K562 (cell line): ENCODE measurements at places on chromosomes 1 and 21. TPM values are rescaled to one million over a fixed set of nuclear protein-coding genes. Genes with fewer than 3 reads are reported as not detected.

The INSRR gene
- total RNA-seq = 0.18 TPM in 2 replicates

GRCh38 chr1:3910049-3910731 lies 10.1 kb upstream of the C1orf174 start:
- DNase-seq = no peak

DNA sequence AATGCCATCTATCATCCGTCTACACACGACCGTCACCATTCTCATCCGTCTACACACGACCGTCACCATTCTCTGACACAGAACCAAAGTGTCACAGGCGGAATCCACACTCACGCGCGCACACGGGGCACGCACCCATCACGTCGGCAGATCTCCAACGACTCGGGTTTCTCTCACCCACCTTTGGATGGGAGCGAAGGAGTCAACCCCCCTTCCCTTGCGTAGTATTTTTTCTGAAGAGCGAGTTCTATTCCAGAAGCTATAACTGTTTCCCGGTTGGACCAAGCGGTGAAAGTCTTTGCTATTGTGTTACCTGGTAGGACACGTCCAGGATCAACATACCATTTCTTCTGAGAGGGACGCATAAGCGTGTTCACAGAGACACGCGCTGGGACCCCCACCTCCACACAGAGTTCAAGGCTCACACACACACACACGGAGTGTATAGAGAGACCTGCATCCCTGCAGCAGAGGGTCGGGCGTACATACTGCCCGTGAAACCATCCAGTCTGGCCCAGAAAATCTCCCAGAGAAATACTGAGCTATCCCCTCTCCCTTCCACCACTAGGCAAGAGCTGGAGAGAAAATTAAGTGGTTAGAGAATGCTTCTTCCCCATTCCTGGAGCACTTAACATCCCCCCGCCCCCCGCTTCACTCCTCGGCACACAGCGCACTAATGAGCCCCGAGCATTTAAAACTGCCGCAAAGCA lies 741 bp downstream of the DUSP10 start:
- DNase-seq = peak; percentile 31

DNA sequence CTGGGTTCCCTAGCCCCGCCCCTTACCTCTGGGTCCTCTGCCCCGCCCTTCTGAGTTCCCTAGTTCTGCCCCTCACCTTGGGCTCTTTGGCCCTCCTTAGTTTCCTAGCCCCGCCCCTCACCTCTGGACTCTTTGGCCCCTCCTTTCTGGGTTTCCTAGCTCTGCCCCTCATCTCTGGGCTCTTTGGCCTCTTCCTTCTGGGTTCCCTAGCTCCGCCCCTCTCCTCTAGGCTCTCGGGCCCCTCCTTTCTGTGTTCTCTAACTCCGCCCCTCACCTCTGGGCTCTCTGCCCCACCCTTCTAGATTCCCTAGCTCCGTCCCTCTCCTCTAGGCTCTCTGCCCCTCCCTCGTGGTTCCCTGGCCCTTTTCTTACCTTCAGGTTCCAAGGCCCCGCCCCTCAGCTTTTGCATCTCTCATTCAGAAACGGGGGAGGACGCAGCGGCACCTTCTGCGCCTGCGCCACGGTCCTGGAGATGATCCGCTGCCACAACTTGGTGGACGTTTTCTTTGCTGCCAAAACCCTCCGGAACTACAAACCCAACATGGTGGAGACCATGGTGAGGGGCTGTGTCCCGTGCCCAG lies 88.5 kb downstream of the PTPRU start:
- DNase-seq = peak; percentile 95

DNA sequence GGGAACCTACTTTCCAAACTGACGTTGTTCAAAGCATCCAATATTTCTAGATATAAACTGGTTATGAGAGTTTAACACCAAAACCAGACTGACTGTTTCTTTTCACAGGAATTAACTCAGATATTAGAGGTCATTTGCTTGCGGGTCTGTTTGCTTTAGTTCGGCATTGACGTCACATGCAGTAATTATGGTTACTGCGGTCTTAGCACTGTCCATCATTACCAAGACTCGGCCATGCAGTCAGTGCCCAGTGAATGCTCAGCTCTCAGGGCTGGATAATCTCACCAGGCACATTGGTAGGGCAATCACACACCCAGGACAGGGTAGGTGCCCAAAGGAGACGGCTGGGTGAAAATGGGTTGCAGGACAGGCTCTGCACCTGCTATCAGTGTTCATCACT lies 9.9 kb upstream of the F3 start:
- DNase-seq = no peak

DNA sequence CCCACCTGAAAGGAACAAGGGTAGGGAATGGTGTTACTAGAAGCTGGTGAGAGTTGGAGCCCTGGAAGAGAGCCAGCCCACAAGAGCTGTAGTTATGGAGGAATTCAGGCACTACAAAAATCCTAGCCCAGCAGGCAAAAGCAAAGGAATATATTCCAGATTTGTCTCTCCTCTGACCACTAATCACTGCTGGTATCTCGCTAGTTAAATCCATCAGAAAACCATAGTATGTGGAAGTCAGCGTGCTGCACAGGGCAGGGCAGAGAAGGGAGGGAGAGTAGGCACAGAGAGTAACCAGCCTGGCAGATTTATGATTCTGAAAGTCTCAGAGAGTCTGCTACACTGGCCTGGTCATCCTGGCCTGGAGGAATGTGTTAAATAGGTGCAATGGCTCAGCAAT lies 88.6 kb downstream of the SELENOF start:
- no peak for DNase-seq

DNA sequence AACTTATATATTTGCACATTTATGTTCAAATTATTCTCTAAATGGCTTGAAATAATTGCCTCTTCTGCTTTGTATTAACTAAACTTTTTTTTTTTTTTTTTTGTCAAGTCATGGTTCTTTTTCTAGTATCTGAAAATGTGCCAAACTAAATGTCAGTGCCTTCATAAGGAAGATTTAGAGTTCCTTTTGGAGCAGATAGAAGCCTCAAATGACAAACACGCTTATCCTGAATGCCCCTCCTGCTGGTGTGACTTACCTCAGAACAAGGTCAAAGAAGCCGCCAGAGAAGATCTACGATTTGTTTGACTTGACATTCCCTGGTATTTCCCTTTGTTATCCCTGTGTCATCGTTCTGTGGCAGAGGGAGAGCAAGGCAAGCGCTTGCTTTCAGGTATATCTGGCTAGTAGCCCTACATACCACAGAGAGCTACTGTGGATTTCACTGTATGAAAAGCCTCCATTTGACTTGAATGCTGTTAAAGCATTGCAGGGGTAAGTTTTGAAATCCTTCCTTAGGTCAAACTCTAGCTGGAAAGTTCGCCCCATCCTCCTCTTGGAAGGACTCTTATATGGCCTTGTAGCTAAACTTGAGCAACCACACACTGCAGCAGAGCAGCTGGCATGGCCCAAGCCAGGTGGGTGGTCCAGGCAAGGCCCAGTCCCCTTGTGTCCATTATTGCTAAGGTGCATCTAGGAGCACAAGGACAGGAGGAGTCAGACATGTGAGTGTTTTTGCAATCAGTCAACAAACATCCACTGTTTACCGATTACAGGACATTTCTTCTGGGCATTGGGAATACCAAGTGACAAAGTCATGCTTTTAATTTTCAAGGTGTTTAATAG lies 285.4 kb upstream of the USP25 start:
- DNase-seq = no peak

The KRTAP7-1 gene
- not detected in 2 replicates for total RNA-seq

GRCh38 chr1:145927916-145928643 lies 796 bp upstream of the RBM8A start:
- DNase-seq = no peak

The NCAM2 gene
- 52.8 and 54.5 TPM in 2 replicates for total RNA-seq

DNA sequence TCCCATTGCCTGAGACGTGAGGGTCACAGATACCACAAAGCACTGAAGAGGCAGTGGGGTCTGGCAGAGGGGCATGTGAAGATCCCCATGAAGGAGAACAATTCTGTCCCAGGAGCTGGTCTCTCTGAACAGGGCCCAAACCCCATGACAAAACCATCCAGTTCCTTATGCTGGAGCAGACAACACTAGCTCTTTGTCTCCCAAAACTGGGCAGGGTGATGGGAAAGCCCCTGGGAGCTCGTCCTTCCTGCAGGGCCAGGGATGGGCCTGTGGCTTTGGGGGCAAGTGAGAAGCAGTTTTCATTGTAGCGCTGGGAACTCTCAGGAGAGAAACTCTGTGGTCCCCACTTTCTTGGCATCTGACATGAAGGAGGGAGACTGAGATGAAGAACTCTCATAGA lies 8.8 kb downstream of the ETV3L start:
- DNase-seq = no peak

The SH2D5 gene
- total RNA-seq = 0.11 TPM in 1 of 2 replicates, not detected in the other

- peak; percentile 84 for DNase-seq
Measured at GRCh38 chr1:21216835-21217811, 40.4 kb upstream of the EIF4G3 start.

The LDLRAD2 gene
- total RNA-seq = not detected in 2 replicates

- no peak for DNase-seq
Measured at GRCh38 chr1:110774398-110774797, 98.5 kb upstream of the CD53 start.

DNA sequence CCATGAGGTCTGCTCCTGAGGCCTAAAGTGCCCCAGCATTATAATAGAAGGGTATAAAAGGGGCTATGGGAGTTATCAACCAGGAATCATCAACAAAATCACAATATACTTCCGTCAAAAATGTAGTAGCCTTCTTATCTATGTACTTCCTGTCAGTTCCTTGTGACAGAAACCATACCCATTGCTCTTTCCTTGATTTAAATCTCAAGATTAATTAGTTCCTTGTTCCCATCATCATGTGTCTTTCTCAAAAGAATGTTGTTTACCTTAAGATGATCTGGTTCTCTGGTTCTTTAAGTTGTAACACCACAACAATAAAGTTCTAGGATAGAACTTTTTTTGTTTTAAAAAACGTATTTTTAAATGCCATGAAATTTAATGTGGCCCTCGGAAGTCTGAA lies 833.3 kb downstream of the LTN1 start:
- no peak for DNase-seq

- DNase-seq = no peak
Measured at GRCh38 chr1:226441629-226442028, 33.7 kb upstream of the PARP1 start.

- peak; percentile 52 for DNase-seq
Measured at GRCh38 chr1:88608139-88608943, 75.7 kb upstream of the PKN2 start.

GRCh38 chr1:161091093-161091492 lies 1.7 kb upstream of the NECTIN4 start:
- DNase-seq = no peak

- no peak for DNase-seq
Measured at GRCh38 chr21:15141261-15141970, 76.6 kb upstream of the NRIP1 start.

The LAD1 gene
- 0.25 and 0.31 TPM in 2 replicates for total RNA-seq

GRCh38 chr1:44806704-44807363 lies at the start of gene DYNLT4:
Gene DYNLT4, minus strand, starts transcription at chr1:44807351. Its CDS starts 683 bp downstream, at chr1:44806668.
- DNase-seq = no peak

- DNase-seq = no peak
Measured at GRCh38 chr1:238141353-238141752, 250.6 kb upstream of the ZP4 start.

- no peak for DNase-seq
Measured at GRCh38 chr1:72280131-72280530, 2.2 kb downstream of the NEGR1 start.

The FMO2 gene
- 0.22 TPM in 1 of 2 replicates, not detected in the other for total RNA-seq

GRCh38 chr1:243291292-243291691 lies 35.5 kb downstream of the SDCCAG8 start:
- no peak for DNase-seq

The IFI44L gene
- total RNA-seq = 0.18 and 0.22 TPM in 2 replicates

DNA sequence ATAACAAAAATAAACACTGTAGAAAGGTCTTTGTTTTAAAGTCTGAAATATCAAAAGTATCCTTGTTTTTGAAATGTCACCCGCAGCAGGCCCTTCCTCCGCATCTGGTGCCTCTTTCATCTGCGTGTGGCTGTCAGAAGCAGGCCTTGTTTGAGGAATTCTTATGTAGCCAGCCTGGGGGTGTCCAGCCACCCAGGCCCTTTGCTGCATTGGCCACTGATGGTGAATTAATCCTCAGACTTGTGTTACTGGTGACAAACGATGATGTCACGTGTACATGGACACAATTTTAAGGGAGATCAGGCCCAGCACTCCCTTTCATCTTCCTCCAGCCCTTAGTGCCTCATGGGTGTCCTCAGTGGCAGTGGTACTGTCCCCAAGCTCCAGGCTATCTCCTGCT lies 208.0 kb upstream of the GALNT2 start:
- no peak for DNase-seq

DNA sequence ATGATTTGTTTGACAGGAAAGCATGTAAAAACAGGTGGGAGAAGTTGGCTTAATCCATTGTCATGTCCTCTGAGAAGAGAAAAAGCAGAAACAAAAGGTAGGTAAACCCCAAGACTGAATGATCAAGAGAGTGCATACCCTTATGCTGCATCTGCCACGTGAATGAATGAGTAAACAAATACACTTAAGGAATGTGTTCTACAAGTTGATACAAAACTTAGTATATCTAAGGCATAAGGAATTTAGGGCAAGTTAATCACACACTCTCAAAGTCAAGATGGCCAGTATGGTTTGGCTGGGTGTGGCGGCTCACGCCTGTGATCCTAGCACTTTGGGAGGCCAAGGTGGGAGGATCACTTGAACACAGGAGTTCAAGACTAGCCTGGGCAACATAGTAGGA lies 34.2 kb downstream of the HMCN1 start:
- no peak for DNase-seq

DNA sequence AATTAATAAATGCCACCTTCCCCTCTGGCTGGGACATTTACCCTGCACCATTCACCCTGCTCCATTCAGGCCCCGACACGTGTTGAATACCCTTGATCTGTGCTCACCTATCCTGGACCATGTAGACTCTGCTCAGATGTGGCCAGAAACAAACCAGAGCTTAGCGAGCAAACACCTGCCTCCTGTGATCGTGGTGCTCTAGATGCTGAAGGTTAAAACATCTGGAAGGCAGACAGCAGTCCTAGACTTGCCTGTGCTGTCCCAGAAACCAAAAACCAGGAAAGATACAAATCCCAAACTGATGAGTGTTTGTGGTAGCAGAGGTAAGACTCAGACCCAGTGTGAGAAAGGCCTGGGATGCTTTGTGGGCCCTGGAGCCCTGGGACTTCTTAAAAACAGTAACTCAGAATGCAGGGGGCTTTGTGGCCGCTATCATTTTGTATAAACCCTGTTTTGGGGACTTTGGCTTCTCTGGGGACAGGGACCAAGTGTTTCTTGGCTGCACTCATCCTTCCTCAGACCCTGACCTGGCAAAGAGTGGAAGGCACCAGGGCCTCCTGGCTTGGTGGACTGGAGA lies 99.6 kb downstream of the DMRTB1 start:
- DNase-seq = no peak
